Stimulated activated CD4-positive, alpha-beta T cell treated with anti-CD3 and anti-CD28 coated beads, Interleukin-1b, Interleukin-23, amount 100 ng/mL, for 24 hours (primary cell): ENCODE measurements at places on chromosomes 5 and 9.

DNA sequence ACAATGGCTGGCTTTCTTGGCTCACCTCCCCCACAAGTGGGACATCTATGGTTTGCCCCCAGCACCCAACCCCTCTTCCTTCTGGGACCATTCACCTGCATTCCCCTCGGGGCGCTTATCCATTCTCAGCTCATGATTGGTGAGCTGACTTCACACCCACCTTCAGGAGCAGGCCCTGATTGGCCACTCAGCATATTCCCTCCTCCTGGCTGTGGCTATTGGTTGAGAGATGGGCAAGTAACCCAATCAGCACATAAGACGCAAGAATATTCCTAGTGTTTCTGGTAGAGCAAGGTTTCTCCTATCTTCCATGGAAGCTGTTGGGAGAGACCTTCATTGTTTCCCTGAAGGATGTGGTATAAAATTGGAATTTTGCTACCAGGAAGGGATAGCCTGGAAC lies 22.7 kb upstream of the UNC5A start:
- DNase-seq: no peak

- no peak for DNase-seq
Measured at GRCh38 chr9:72540348-72540873, 19.0 kb downstream of the TMC1 start.

GRCh38 chr9:3534614-3535404 lies 9.0 kb upstream of the RFX3 start:
- DNase-seq: no peak

DNA sequence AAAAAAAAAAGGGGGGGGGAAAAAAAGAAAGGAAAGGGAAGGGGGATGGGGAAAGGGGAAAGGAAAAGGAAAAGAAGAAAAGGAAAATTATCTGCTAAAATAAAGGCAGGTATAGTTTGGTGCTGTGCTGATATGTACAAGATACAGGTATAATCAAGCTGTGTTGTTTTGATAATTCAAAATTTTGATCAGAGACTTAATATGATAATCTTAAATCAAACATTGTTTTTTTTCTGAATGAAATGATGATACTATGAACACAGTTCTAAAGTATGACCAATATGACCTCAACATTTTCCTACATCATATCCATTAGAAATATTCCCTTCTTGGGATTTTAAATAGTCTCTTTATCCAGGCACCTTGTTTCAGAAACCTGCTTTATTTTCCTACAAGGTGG lies 115.6 kb upstream of the TRPM3 start:
- no peak for DNase-seq

GRCh38 chr5:72407541-72407940 lies 87.4 kb downstream of the PTCD2 start:
- DNase-seq: no peak

DNA sequence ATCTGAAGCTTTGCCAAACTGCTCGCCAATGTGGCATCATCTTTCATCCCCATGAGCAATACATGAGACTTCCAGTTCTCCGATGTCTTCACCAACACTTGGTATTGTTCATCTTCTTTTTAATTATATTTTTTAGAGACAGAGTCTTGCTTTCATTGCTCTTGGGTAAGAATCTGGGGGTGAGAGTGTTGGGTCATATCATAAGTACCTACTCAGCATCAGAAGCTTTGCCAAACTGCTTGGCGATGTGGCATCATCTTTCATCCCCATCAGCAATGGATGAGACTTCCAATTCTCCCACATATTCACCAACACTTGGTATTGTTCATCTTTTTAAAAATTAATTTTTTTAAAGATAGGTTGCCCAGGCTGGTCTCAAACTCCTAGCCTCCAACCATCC lies 30.9 kb upstream of the ZDHHC11B start:
- no peak for DNase-seq

DNA sequence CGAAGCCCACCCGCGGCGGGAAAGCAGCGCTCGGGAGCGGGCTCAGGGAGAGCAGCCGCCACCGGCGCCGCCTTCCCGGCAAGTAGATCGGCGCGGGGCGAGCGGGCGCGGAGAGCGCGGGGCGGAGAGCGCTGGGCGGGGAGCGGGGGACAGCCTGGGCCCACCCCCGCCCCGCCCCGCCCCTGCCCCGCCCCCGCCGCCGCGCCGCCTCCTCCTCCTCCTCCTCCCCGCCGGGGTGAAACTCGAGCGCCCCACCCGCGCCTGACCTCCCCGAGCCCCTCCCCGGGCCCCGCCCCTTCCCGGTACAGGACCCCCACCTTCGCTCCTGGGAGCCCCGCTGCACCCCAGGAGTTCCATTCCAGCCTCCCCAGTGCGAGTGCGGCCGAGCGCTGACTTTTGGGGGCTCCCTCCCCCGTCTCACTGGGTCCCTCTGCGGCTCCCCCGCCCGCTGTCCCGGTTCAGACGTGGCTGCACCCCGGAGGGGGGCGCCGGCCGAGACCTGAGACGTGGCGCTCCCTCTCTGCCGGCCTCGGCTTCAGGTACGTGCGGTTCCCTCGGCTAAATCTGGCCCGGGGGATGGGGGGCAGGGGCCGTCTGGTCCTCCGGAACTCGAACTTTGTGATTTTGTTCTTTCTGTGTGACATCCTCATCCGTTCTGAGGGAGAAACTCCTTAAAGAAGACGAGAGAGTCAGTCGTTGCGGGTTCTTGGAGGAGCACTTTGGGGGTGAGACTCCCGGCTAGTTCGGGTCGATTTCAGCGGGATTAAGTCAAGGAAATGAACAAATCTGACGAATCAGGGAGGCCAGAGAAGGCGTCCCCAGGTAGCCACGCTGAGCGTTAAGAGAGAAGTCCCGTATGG lies at the start of gene SEMA5A:
SEMA5A (minus strand) TSS at position 84 of the 860 bp plus-strand sequence. CDS start 166,129 bp downstream, outside the sequence.
- DNase-seq: no peak

- DNase-seq: no peak
Measured at GRCh38 chr5:72692651-72693442, 123.6 kb upstream of the TNPO1 start.

DNA sequence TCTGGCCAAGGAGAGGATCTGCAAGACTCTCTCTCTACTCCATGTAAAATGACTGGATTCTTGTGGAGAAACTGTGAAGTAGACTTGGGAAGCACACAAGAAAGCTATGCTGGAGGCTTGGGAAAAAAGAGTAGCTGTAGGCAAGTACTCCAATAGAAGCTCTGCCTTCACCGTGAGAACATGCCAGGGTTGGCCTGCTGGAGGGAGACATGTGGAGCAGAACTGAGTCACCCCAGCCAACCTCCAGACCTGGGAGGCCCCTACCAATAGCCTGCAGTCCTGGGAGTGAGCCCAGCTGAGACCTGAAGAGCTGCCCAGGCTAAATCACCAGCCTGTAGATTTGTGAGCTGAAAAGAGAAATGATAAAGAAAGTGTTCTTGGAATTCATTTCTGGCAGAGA lies 66.6 kb downstream of the DEPDC1B start:
- no peak for DNase-seq

GRCh38 chr5:135735831-135736230 lies 98.6 kb upstream of the SLC25A48 start:
- no peak for DNase-seq

DNA sequence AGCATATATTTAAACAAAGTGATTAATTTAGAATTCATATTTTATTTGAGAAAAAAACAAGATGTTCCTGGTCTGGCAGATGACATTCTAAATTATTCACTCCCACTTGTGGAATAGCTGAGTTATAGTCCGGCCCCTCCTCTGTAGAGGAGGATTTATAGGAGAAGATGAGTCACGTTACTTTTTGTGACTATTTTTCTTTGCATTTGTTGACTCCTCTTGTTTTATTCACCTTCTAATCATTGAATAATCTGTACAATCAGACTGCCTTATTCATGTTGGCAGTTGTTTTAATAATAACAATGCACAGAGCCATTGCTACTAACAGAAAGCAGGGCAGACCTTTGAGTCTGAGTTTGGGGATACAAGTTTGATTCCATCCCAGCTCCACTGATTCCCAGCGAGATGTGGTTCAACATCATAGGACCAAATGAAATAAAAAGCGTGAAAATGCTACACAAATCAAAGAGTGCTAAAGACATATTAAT lies 23.2 kb downstream of the DOCK8 start:
- DNase-seq: no peak

DNA sequence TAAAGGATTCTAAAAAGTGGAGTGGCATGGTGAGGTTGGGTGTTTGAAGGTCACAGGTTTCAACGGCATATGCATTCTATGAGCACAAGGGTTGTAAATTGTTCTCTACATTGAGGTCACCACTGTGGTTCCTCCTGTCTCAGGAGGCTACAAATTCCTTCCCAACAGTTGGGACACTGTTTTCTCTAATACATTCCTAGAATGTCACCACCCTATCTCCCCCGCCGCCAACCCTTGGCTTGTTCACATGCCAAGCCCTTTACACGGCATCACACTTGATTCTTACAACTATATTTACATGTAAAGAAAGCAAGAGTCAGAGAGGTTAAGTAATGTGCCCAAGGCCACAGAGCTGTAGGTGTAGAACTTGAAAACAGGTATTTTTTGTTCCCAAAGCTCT lies 315.1 kb downstream of the RAB3C start:
- DNase-seq: no peak

GRCh38 chr9:12737871-12738270 lies 36.9 kb upstream of the LURAP1L start:
- DNase-seq: no peak

- DNase-seq: no peak
Measured at GRCh38 chr9:130209422-130209821, 37.2 kb downstream of the NCS1 start.
